ENCODE measurements at places on chromosomes 1 and 21. TPM values are rescaled to one million over a fixed set of nuclear protein-coding genes. Genes with fewer than 3 reads are reported as not detected.

The PDZK1 gene
- total RNA-seq, result 0.46 TPM

The FMN2 gene
- total RNA-seq, result 0.27 TPM

The OR2T33 gene
- total RNA-seq, result not detected

The METTL18 gene
- total RNA-seq, result 8.8 TPM

The WDR4 gene
- 3.9 TPM for total RNA-seq

The DCST2 gene
- not detected for total RNA-seq

The GNG12 gene
- 135 TPM for total RNA-seq

The RORC gene
- total RNA-seq, result not detected

The TCEA3 gene
- total RNA-seq, result 27.5 TPM

The C1orf87 gene
- not detected for total RNA-seq

The OR2T29 gene
- not detected for total RNA-seq

DNA sequence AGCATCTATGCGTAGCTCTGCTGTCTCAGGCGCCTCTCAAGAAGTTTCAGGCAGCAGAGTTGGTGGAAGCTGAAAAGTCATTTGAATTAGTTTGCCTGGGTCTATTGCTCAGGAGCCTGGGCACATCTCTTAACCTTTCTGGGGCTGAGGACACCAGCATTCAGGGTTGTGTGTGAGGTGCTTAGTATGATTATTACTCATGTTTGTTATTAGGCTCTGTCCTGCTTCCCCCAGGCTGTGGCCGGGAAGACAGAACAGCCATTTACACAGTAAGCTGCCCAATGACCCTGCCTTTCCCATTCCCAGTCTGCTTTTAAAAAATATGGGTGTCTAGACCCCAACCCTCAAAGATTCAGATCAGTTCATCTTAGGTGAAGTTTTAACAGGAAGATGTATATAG lies 53.9 kb upstream of the CACNA1E start:
- ATAC-seq, result no peak

- no peak for ATAC-seq
Observed at GRCh38 chr1:113630340-113631327, 128.7 kb downstream of the PHTF1 start.

GRCh38 chr1:51915951-51916350 lies 37.4 kb upstream of the NRDC start:
- no peak for ATAC-seq

- ATAC-seq, result peak; percentile 39
Observed at GRCh38 chr1:226821719-226822085, 48.7 kb upstream of the PSEN2 start.

GRCh38 chr1:201013991-201014815 lies 9.3 kb downstream of the KIF21B start:
- ATAC-seq, result no peak

- ATAC-seq, result no peak
Observed at GRCh38 chr1:85462931-85463649, 1.9 kb downstream of the DDAH1 start.

GRCh38 chr1:66333466-66334199 lies 200.3 kb upstream of the SGIP1 start:
- no peak for ATAC-seq

DNA sequence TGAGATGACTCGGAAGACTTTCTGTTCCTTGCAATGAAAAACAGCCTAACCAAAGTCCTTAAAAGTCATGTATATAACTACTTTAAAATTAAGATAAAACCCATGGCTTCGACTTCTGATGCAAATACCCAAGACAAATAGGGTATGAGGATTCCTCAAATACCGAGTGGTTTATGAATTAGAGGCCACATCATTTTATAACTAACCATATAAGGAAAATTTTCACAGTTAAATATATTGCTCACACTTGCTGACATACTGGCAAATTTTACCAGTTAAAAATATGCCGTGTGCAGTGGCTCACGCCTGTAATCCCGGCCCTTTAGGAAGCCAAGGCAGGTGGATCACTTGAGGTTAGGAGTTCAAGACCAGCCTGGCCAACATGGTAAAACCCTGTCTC lies 5.4 kb downstream of the RERE start:
- no peak for ATAC-seq

GRCh38 chr1:77961392-77961791 lies 17.5 kb downstream of the FUBP1 start:
- no peak for ATAC-seq

DNA sequence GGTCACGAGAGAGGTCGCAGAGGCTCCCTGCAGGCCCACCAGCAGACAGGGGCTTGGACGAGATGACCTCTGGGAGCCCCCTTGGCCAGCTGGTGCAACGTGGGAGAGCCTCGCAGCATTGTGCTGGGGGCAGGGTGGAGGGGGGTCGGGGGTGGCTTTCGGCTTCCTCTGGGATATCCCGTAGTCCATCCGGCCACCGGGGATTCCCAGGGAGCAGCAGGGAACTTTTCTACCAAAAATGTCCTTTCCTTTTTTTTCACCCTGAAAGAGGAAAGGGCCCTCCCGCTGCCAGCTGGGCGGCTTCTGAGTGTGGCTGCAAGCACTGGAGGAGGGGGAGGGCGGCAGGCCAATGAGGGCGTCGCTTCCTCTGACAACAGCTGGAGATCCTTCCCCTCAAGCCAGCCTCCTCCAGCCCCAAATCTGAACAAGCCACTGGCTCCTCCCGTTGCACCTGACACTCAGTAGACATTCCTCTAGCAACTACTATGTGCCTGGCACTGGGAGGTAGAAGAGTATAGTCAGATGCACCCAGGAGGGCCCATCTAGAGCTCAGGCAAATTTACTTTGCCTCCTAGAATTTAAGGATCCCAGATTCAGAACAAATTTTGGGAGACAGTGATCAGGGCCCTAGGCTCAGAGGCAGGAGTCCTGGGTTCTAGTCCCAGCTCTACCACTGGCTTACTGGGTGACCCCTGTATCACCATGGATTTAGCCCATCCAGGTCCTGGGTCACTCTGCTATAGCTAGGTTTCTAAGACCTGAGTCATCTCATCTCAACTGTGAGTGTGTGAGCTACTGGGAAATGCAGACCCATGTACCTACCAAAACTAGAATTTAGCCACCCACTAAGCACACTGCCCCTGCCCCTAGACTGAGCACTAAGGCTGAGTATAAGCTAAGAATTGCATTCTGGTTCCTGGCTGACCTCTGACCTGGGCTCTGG lies 2.7 kb downstream of the MOB3C start:
- peak; percentile 74 for ATAC-seq

DNA sequence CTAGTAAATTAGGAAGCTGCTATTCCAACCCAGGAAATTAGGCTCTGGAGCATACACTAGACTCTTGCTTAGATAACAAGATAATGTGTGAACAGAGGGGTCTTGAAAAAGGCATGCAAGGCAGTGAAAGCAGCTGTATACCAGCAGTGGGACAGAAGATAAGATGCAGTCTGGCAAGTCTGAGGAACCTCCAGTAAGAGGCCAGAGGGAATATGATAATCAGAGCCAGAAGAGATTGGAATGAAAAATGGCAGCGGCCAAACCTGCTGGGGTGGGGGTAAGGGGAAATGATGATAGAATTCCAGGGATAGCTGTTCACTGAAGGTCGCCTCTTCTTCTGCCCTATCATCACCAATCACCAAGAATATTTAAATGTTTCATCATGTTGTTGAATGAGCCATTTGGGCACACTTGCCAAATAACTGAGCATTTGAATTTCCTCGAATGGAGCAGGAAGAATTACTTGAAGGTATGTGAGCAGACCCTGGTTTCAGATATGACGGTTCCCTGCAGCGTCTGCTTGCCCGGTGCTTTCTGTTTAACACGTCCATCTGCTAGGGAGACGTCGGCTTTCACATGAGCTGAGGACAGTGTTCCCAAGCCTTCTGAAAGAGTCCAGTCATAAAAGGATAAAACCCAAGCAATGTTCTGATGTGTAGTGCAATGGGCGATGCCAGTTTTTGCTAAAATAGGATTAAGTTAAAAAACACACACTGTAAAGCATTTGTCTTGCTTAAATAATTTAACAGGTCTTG lies 173.3 kb downstream of the RWDD3 start:
- ATAC-seq, result no peak

- no peak for ATAC-seq
Observed at GRCh38 chr1:7384679-7385078, 386.4 kb upstream of the VAMP3 start.

DNA sequence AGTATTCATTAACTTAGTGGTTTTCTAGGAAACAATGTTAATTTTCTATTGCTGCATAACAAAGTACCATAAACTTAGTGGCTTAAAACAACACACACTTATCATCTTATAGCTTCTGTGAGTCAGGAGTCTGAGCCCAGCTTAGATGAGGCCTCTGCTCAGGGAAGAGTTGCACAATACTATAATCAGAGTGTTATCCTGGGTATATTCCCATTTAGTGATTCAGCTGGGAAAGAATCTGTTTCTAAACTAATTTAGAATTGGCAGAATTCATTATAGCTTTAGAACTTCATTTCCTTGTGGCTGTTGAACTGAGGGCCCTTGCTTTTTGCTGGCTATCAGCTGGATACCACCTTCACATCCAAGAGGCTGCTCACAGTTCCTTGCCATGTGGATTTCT lies 515.5 kb downstream of the BRINP3 start:
- ATAC-seq, result peak; percentile 76

- ATAC-seq, result no peak
Observed at GRCh38 chr21:37983336-37984095, 67.3 kb upstream of the KCNJ6 start.

DNA sequence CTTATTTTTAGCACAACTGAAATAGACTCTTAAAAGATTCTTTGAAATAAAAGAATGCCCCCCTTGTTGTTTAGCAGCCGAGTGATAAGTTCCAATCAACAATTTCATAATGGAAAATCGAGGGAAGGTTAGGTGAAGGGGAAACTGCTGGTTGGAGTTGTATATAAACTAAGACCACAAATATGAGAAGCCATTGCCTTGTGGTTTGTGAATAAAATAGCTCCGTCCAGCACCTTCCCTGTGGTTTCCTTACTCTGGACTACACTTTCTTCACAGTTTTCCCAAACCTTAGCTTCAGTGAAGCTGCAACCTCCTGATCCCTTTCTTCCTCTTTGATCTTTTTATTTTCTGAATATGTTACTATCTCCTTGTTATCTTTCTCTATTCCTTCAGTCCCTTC lies 6.7 kb upstream of the RAB3GAP2 start:
- no peak for ATAC-seq

GRCh38 chr21:24210130-24210529 lies 1397.2 kb downstream of the MRPL39 start:
- no peak for ATAC-seq

- ATAC-seq, result no peak
Observed at GRCh38 chr1:181202986-181203555, 114.6 kb downstream of the IER5 start.

- peak; percentile 51 for ATAC-seq
Observed at GRCh38 chr1:218164111-218164929, 120.8 kb upstream of the RRP15 start.

DNA sequence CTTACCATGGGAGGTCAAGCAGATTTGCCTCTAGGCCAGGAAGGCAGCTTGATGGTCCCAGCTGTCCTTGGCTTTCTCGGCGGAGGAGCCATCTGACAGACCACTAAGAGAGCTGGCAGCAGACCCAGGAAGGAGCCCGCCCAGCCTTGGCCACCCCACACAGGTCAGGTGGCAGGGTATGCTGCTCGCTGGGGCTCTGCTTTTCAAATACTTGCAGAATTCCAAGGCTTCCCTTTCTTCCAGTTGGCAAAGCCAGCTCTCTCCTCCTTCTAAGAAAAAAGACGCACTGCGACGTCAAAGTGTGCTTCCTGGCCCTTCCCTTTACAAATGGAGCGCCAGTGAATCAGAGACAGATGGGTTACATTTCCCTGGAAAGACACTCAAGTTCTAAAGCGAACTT lies 229.4 kb downstream of the CACNA1E start:
- ATAC-seq, result no peak

DNA sequence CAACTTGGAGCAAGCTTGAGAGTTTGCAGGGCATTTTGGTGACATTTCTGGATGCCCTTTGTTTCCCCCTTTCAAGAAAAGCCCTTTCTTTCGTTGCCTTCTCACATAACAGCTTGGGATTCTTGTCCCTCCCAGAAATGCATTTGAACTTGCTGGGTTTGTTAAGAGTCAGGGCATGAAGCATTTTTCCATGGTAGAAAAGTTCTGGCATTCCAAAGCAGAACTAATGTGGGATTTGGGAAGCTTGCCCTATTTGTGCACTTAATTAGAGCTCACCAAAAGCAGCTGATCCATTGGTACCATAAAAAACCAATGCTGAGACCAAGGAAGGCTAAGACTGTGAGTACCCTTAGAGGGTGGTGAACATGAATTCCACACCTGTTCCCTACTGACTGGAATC lies 99.8 kb upstream of the HOOK1 start:
- ATAC-seq, result no peak

GRCh38 chr1:115492019-115492595 lies 149.7 kb upstream of the VANGL1 start:
- ATAC-seq, result no peak

DNA sequence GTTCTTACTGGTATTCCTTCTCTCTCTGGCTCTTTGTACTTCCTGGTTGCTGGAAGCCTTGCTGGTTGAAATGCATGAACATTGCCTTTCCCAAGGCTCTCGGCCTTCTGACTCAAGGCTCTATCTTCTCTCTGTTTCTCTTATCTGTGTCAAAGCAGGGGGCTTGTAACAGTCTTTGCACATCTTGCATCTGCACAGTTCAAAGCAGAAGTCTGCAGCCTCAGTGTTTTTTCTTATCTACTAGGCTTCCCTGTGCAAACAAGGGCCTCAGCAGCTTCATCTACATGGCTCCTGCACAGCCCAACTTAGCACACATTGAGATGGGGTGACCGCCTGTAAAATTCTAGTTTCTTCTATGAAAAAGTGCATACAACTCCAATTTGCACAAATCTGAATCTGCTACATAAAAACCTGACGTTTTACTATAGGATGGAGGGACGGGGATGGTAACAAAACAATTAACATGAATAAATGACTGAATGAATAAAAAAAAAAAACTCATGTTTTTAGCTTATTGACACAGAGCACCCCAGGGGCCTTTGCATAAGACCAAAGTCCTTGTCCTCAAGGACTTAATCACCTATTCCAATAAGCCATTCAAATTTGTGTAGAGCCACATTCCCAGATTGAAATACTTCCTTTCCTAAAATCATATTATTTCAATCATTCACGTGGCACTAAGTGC lies 458.3 kb downstream of the LMO4 start:
- no peak for ATAC-seq

- ATAC-seq, result no peak
Observed at GRCh38 chr1:208476846-208477170, 232.6 kb upstream of the PLXNA2 start.

DNA sequence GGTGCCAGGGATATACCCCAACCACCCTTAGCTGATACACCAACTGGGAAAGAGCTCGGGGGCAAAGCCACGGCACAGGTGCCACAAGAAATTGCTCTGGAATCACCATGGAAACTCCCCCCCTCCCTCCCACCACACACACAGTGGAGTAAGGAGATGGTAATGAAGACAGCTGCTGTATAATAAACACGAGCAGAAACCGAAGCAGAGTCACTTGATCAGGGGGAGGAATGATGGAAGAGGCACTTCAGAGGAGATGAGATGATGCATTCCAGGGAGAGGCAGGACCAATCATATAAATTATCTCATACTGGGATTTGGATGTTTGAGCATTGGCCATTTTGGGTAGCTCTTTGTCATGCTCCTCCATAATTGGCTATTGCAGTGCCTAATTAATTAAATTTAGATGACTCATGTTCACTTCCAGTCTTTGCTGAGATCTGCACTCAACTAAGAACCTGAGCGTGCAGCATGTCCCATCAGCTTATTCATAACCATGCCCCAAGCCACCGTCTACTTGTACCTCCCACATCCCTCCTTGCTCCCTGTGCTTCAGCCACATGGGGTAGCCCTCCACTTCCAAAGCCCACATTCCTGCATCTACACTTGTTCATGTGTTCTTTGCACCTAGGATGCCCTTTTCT lies 189.5 kb downstream of the ZSCAN20 start:
- ATAC-seq, result no peak

- ATAC-seq, result no peak
Observed at GRCh38 chr1:202187041-202187671, 6.4 kb upstream of the LGR6 start.

Measured in gastroesophageal sphincter (tissue), 4 donors.